Activated T-cell treated with anti-CD3 and anti-CD28 coated beads, Interleukin-2, amount 50 U/mL, for 72 hours (primary cell): ENCODE measurements at places on chromosomes 6 and 20. TPM values are rescaled to one million over a fixed set of nuclear protein-coding genes. Genes with fewer than 3 reads are reported as not detected.

- no peak for DNase-seq
These were observed 166.6 kb downstream of the PLCB4 start for GRCh38 chr20:9235518-9235917.

LRRN4 gene
- total RNA-seq: not detected

DNA sequence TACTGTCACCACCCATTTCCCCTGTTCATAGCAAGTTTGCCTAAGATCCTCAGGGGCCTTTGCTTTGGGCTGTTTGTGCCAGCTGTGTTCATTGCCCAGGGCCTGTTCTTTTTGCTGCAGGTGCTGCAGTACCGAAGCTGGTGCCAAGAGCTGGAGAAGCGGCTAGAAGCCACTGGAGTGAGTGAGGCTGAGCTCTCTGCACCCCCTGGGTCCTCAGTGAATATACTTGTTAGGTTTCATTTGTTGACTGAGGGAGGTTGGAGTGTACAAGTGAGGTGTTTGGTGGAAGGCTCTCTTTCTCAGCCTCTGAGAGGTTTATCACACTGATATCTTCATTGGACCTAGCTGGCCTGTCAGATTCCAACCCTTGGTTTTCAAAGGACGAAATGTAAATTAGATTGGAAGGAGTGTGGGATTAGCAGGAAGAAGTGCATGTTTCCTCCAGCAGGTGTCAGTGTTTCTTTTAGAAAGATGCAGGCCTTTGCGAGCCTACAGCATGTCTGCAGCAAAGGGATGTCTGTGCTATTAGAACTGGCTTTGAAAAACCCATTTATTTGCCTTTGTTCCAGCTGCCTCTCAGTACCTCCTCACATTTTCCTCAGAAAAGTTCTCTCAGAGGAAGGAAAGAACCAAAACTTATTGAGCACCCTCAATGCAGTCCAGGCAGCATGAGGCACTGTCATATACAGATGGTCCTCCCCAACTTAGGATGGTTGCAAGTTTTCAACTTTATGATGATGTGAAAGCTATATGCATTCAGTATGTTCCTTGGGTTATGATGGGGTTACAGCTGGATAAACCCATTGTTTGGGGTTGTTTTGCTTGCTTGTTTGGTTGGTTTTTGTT is 8.3 kb downstream of the CEP250 start:
- DNase-seq: peak; percentile 55

TINAG gene
- total RNA-seq: not detected

GRCh38 chr20:19427913-19428312 is 215.5 kb downstream of the SLC24A3 start:
- DNase-seq: no peak

DNA sequence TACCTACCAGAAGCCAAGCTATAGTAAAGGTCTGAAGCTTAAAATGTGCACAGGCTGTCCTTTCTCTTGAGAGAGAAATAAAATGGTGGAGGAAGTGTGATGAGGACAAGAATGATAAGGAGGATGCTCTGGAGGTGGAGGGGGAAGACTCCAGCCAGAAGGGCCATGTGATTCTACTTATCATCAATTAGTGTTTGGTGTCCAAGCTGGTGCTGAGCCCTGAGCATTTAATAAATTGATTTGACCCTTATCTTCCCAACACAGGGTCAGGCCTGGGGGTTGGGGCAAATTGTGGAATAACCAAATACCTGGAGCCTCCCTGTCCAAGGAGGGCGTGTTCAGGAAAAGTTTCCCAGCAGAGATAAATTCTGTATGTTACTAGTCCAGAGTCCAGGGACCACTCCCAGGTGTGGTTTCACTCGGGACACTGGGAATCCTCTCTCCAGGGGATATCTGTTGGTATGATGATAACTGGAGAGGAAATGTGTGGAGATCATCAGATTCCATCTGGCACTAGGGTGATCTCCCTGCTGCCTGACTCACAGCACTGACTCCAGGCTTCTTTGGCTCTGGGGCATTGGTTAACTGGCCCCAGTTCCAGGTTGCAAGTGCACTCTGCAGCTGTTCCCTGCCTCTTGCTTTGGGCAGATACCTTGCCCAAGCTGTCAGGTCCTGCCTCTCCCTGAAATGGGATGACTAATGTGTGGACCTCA is 3.8 kb upstream of the MYBL2 start:
- no peak for DNase-seq

DNA sequence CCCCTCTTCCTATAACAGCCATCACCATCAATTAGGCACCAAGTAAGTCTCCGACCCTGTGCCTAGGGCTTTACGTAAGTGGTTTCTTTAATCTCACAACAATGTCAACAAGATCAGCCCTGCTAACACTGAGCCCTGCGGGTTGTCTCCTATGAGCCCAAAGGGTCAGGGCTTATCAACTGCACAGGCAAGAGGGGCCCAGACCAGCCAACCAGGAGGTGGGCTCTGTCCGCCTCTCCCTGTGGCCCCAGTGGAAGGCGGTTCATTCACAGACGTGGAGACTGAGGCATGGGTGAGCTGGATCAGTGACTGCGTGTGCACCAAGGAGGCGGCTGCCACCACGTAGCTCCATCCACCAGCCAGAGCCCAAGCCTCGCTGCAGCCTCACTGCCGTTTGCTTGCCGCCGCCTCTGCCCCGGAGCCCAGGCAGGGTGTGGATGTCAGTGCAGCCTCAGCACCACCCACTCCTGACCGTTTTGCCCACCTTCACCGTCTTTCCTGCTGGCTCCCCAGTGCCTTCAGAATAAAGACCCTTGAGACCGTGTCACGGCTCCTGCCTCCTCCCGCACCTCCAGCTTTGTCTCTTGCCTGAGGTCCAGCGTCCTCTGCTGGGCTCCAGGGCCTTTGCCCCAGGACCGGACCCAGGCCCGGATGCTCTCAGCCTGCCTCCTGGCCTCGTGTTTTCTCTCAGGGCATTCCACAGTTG is 78.7 kb downstream of the DLL1 start:
- DNase-seq: no peak

CRISP1 gene
- not detected for total RNA-seq

DNA sequence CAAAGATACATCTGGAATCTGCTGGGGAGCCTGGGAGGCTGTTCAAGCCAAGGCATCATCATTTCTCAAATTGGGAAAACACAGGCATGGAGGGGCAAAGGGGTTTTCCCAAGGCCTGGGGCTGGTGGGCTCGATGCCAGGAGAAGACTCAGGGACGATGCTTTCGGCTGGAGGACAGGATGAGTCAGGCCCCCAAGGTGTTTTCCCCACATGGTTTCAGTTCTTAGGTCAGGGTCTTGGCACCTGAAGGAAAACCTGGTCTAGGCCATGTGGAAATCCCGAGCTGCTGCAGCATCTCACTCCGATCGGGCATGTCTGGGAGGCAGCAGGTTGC is 348.1 kb downstream of the CDC5L start:
- DNase-seq: peak; percentile 47

GRCh38 chr6:118467181-118467580 is 80.9 kb upstream of the PLN start:
- DNase-seq: no peak
